ENCODE measurements at places on chromosomes 3 and 15. TPM values are rescaled to one million over a fixed set of nuclear protein-coding genes. Genes with fewer than 3 reads are reported as not detected.
A peak's percentile ranks its signal among the peaks of the same experiment; 100 is the strongest.

- DNase-seq, result peak; percentile 95
Measured at GRCh38 chr15:60605879-60606307, 127.0 kb upstream of the ICE2 start.

- DNase-seq, result no peak
Measured at GRCh38 chr3:81048058-81048665, 713.3 kb downstream of the GBE1 start.

DNA sequence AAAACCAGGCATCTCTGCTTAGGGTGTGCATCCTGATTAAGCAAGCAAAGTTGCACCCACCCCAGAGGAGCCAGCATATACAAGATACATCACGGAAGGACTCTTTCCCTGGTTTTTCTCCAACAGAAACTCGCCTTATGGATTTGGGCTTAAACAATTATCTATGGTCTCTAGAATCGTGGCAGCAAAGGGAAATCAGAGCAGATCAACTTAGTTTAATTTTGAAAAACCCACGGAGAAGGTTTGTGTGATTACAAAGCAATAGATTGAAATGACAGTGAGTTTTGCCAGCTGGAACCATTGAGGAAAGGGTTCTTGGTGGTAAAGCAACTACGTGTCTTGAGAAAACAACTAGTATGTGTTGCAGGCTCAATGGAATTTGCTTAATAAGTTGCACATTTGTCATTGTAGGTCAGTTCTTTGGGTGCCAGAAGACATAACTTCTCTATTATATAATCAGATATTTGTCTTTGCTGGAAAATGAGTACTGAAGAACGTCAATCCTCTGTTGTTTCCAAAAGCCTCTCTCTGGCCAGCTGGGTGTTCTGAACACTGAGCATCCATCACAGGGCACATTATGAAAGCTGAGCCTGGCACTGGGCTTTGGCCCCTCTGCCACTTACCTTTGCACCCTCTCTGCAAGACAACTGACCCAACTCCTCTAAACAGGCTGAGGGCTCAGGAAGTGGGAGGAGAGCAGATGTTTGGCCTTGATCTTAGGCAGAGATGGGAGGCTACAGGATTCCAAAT lies 75.7 kb upstream of the FBN1 start:
- DNase-seq, result no peak

DNA sequence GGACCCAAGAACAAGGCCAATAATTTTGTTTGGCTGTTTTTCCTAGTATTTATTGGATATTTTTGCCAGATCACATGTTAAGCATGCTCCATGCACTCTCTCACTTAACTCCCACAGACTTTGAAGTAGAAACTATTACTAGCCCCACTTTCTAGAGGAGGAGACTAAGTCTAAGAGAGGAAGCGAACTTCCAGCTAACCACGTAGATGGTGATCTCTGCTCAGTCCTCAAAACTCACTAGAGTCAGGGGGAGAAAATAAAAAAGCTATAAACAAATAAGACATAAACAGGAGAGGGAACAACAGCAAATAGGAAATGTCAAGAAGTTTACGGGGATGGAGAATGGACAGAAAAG lies 481.0 kb upstream of the PROK2 start:
- DNase-seq, result no peak

DNA sequence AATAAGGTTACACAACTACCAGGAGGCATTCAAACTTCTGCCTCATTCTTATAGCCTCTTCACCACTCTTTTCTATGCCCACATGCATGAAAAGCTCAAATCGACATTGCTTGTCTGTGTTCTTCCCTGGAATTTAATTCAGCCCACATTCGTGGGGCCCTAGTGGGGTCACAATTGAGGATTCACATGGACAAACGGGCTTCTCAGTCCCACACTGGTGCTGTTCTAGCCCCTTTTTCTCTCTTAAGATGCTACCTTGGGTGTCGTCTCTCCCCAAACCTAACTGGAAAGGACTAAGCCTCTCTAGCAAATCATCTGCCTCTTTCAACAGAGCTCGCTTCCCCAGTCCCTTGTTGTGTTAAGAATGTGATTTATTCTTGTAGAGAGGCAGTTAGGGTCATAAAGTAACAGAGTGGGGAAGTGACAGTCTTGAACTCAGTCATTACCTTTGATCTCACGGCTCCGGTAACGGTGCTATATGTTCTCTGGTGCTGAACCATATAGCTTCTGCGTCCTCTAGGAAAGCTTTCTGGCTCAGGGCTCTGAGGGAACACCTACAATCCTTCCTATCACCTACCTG lies 4.9 kb downstream of the LPP start:
- no peak for DNase-seq

DNA sequence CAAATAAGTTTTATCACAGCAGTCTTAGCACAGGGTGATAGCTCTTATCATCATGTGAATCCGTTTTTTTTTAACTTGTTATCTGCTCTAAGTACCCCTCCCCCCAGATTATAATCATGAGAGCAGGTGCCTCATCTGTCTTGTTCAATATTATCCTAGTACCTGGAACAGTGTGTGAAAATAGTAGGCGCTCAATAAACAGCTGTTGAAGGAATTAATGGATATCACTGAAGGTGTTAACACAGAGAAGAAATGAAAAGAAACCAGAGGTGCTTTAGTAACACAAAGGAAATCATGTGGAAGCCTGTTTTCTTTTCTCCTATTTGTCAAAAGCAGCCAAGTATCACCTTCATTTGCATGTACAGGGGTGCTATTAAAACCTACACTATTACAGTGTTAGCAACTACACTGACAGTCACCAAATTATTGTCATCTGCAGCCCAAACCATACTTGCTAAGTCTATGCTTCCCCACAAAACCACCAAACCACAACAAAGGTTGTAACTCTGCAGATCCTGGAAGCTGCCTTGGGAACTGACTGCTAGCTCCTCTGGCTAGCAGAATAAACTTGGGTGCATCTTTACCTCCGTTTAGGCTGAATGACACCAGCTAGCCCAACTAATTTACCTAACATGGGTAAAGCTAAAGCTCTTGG lies 2.9 kb downstream of the XPC start:
- no peak for DNase-seq

GRCh38 chr3:86378829-86379228 lies 612.1 kb downstream of the VGLL3 start:
- no peak for DNase-seq

GRCh38 chr3:109432833-109433232 lies 95.5 kb upstream of the DPPA4 start:
- no peak for DNase-seq

GRCh38 chr3:22795917-22796316 lies 407.2 kb upstream of the UBE2E2 start:
- DNase-seq, result no peak

DNA sequence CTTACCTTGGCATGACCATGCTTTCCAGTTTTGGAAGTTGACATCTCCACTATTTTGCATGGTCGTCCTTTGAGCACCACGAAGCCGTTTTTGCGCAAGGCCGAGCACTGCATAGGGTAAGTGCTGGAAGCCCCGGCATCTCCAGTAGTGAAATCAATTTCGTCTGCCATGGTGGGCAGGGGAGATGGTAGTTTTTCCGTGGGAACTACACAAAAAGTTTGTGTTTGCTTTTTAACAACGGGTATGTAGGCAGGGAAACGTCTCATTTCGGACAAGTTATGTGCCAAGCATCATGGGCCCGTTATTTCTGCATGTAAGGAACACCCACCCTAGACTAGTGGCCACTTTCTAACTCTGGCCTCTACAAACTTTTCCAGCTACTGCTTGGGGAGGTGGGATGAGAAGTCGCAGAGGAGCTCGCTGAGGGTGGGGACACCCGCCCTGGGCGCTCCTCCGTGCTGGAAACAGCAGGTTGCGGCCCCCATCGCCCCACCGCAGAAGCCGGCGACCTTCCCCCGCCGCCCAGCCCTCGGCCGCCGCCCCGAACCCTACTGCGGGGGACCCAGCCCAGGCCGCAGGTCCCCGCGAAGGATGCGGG lies 701 bp downstream of the EIF5A2 start:
- no peak for DNase-seq

GRCh38 chr3:136995652-136996051 lies 37.9 kb downstream of the IL20RB start:
- DNase-seq, result no peak

GRCh38 chr3:110184536-110184935 lies 847.2 kb upstream of the DPPA4 start:
- no peak for DNase-seq

GRCh38 chr3:182650568-182651128 lies 142.7 kb upstream of the ATP11B start:
- no peak for DNase-seq

GRCh38 chr15:99343881-99344551 lies 92.7 kb downstream of the LRRC28 start:
- peak; percentile 23 for DNase-seq

GRCh38 chr3:105440113-105440512 lies 73.4 kb downstream of the ALCAM start:
- DNase-seq, result no peak

- DNase-seq, result peak; percentile 12
Measured at GRCh38 chr3:186307594-186308221, 54.3 kb downstream of the DGKG start.

DNA sequence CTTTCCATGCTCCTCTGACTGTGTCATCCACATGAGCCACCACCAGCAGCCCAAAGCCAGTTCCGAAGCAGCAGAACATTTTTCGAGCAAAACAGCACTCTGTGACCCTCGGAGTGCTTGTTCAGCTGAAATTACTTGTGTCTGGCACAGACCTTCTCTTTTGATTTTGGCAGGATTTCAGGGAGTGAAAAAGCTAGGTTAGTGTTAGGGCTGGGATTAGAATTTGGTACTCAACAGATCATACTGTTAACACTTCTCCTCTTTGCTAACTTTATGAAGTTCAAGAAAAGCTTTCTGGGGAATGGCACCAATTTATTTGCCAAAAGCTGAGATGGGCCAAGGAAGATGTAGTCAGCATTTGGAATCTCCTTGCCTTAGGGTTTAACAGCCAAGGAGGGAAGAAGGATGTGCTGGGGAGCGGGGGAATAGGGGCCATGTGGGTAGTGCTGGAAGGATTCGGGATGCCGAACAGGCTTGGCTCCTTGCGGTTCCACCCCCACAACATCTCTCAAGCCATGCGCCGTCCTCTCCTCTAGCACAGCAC lies 55.1 kb upstream of the TRA2B start:
- DNase-seq, result no peak

DNA sequence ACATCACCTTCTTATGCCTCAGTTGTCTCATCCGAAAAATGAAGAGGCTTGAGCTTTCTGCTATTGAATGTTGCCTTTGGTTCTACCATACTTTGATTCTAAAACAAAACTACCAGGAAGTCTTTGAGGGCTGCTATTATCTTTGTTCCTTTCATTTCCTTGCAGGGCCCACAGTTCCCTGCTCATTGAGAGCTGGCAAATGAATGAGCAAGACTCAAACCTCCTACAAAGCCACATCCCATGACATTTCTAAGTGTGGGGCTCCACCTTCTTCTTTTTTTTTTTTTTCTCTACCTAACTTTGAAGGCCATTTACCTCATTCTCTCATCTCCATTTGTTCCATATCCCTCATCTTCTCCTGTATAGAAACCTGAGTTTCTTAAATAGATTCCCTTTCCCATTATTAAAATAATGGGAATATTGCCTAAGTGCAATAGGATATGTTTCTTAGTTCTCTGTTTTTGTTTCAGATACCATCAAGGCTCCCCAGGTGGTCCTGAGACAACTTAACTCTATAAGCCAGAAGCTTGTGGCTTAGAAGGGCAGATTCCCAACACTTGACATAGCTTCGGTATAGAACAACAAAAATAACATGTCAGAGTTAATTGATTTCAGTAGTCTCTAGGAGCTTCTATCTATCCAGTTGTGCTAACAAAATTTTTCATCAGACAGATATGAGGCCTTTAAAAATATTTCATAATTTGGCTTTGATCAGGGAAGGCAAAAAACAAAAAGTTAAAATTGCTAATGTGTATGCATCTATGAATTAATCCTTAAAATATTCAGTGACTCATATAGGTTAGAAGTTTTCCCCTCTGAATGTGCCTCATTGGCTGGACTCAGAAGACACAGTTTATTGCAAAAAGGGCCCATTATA lies 951.6 kb downstream of the TUSC7 start:
- no peak for DNase-seq

GOLGA8T gene
- total RNA-seq, result 0.23 TPM

CLDN16 gene
- 2.5 TPM for total RNA-seq

FYCO1 gene
- 32.0 TPM for total RNA-seq

LRRC3B gene
- not detected for total RNA-seq

ZNF80 gene
- not detected for total RNA-seq

PRICKLE2 gene
- total RNA-seq, result 3.1 TPM

HGD gene
- total RNA-seq, result 1.1 TPM
